ENCODE measurements at places on chromosomes 12 and 14. TPM values are rescaled to one million over a fixed set of nuclear protein-coding genes. Genes with fewer than 3 reads are reported as not detected.

The PAWR gene
- 24.6 TPM for total RNA-seq

The CAPS2 gene
- total RNA-seq, result 12.0 TPM

The JPH4 gene
- total RNA-seq, result 0.10 TPM

The CLEC2B gene
- 3.6 TPM for total RNA-seq

DNA sequence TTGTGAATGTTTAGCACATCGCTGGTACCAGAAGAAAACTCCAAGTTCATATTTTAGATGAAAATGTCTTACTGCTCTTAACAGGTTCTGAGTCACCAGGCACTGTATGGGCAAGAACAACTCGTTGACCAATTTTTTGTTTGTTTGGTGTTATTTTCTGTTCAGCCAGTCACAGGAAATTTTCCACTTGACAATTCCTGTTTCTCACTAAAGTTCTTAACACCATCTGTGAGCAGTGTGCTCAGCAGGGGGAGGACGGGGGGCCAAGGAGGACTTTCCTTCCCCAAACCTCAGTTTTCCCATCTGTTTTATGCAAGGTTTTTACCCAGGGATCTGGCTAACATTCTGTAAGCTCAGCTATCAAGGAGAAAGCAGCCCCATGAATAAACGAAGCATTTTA lies 3.0 kb downstream of the NUAK1 start:
- H3K27ac ChIP-seq, result peak overlapping the region; percentile 97
- DNase-seq, result no peak
- H3K4me1 ChIP-seq, result peaks cover 34% of the 10 kb centered on the region
- no peaks in the 10 kb centered on the region for H3K36me3 ChIP-seq
- H3K4me3 ChIP-seq, result peak overlapping the region; percentile 74

DNA sequence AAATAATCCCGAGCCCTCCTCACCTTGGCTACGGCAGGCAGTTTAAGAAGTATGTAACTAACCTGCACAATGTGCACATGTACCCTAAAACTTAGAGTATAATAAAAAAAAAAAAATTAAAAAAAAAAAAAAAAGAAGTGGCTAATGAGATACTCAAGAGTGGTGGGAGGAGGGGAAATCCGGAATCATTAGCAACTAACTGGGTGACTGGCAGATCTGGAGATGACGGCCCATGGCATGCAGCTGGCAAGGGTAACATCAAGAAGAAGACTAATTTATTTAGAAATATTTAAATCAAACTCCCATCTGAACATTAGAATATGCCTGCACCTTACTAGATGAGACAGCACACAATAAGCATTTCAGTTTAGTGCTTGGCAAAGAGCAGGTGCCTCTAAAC lies 52.3 kb upstream of the TMCC3 start:
- H3K4me1 ChIP-seq, result peaks cover 25% of the 10 kb centered on the region
- no peaks in the 10 kb centered on the region for H3K36me3 ChIP-seq
- H3K27me3 ChIP-seq, result no peaks in the 10 kb centered on the region
- no peak for DNase-seq

DNA sequence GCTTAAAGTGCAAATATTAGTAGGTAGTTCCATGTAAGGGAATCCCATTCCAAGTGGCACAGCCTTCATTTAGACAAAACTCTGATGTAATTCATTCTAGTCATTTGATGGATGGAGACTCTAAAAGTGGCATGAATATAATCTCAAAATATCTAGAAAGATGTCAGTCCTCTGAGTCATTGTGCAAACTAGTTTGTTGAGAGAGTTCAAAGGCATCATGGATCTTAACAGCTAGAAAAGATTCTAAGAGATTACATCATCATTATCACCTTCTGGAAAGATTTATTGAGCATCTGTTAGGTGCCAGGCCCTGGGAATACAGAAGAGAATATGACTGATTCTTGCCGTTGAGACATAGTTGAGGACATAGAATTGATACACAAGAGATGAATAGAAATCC lies 30.7 kb downstream of the CRADD start:
- peaks cover 62% of the 10 kb centered on the region for H3K4me1 ChIP-seq
- no peak for DNase-seq
- H3K36me3 ChIP-seq, result no peaks in the 10 kb centered on the region
- no peaks in the 10 kb centered on the region for H3K27me3 ChIP-seq
- no peak overlapping the region for H3K27ac ChIP-seq

- DNase-seq, result no peak
- no peak overlapping the region for H3K27ac ChIP-seq
- H3K4me3 ChIP-seq, result no peak overlapping the region
- no peaks in the 10 kb centered on the region for H3K4me1 ChIP-seq
- H3K27me3 ChIP-seq, result no peaks in the 10 kb centered on the region
Measured at GRCh38 chr14:89586258-89587135, 169.5 kb upstream of the FOXN3 start.

The KRT78 gene
- total RNA-seq, result not detected

The CCDC175 gene
- not detected for total RNA-seq

DNA sequence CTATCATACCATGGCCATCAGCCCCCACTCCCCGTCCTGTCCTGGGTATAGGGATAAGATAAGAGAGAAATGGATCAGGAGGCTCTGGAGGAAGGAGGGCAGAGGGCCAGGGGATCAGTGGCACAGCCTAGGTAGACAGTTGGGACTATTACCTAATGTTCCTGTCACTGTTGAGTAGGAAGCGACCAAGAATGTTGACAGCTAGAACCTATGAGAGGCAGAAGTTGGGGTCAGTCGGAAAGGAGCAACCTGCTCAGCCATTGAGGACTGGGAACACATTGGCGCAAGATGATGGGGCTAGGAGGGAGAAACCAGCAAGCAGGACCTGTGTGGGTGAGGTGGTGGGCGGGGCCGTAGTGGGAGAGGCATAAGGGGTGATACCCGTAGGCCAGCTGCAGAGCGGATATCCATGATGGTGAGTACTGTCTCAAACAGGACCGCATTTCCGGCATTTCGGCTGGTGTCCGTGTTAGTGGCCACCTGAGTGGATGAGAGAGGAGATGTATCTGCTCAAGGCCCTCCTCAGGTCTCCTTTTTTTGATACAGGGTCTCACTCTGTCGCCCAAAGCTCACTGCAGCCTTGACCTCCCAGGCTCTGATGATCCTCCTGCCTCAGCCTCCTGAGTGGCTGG lies 3.3 kb downstream of the AP1G2 start:
- no peaks in the 10 kb centered on the region for H3K36me3 ChIP-seq
- DNase-seq, result no peak
- no peak overlapping the region for H3K27ac ChIP-seq
- no peak overlapping the region for H3K4me3 ChIP-seq
- no peaks in the 10 kb centered on the region for H3K4me1 ChIP-seq
- H3K27me3 ChIP-seq, result no peaks in the 10 kb centered on the region

The PTPRQ gene
- total RNA-seq, result not detected

DNA sequence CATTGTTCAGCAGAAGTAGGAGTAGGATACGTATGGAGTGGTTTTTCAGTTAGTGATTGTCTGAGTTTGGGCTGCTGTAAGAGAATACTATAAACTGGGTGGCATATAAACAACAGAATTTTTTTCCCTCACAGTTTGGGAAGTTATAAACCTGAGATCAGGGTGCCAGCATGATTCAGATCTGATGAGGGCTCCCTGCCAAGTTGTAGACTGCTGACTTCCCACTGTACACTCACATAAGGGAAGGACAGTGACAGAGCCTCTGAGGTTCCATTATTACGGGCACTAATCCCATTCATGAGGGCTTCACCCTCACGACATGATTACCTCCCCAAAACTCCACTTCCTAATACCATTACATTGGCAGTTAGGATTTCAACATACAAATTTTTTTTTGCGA lies 50.7 kb downstream of the ACSM4 start:
- H3K36me3 ChIP-seq, result no peaks in the 10 kb centered on the region
- no peak for DNase-seq
- H3K27ac ChIP-seq, result no peak overlapping the region

GRCh38 chr12:119169150-119169549 lies 9.6 kb upstream of the HSPB8 start:
- no peaks in the 10 kb centered on the region for H3K27me3 ChIP-seq
- no peak overlapping the region for H3K27ac ChIP-seq

- no peaks in the 10 kb centered on the region for H3K4me1 ChIP-seq
- H3K4me3 ChIP-seq, result no peak overlapping the region
Measured at GRCh38 chr14:69853774-69854173, 25.4 kb upstream of the SMOC1 start.

- H3K27me3 ChIP-seq, result no peaks in the 10 kb centered on the region
- peaks cover 6% of the 10 kb centered on the region for H3K4me1 ChIP-seq
- no peak overlapping the region for H3K4me3 ChIP-seq
Measured at GRCh38 chr12:26106347-26106746, 18.5 kb downstream of the BHLHE41 start.

DNA sequence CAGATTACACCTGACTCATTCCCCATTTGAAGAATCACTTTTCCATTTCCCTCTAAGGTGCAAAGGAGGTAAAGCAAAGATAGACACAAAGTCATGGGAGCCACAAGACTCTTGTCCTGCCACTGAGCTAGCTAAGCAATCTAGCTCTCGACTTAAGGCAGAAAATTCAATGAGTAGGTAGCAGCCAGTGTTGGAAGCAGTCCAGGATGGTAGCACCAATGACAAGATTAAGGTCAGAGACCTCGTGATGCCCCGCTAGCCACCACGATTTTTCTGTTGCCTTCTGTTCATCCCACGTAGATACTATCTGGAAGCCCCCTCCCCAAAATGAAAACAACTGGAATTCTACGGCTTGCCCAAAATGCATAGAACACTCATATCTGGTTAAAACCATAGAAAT lies 1.4 kb downstream of the VAMP1 start:
- no peaks in the 10 kb centered on the region for H3K27me3 ChIP-seq
- no peaks in the 10 kb centered on the region for H3K4me1 ChIP-seq
- DNase-seq, result no peak
- H3K36me3 ChIP-seq, result no peaks in the 10 kb centered on the region

GRCh38 chr14:23916004-23916403 lies 37.6 kb upstream of the DHRS4 start:
- H3K4me3 ChIP-seq, result no peak overlapping the region
- DNase-seq, result no peak
- H3K27ac ChIP-seq, result peak overlapping the region; percentile 31

The NINJ2 gene
- total RNA-seq, result 3.5 TPM

Measured in heart left ventricle (tissue), 16 donors.